T1000 (cell line): ENCODE measurements at places on chromosomes 4 and X.

GRCh38 chrX:23779025-23779424 lies 3.9 kb upstream of the SAT1 start:
- DNase-seq, result no peak

DNA sequence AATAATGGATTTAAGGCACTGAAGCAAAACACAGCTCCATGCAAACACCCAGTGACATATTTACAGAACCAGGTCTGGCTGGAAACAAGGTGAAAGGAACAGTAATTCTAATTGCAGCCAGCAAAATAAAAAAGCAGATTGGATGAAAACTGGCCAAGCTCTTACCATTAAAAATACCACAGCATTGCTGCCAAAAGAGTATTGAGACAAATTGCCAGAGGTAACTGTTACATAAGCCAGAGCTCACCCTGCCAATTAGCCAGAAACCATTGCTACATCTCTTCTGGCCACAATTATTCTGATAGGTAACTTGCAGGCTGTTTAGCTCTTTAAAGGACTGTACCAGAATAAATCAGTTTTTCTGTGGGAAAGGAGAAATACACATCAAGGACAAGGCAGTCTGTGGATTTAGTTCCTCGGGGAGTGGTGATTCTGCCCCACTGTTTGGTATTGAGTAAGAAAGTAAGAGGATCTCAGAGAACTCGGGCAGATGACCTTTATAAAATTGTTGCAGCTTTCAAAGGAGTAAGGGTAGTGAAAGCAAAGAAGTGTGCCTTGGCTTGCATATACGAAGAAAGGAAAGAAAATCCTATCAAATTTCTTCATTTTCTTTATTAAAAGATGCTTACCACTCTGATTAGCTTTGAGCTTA lies 369.5 kb downstream of the PPP3CA start:
- DNase-seq, result no peak

GRCh38 chr4:6196871-6197270 lies 3.5 kb downstream of the JAKMIP1 start:
- DNase-seq, result no peak

DNA sequence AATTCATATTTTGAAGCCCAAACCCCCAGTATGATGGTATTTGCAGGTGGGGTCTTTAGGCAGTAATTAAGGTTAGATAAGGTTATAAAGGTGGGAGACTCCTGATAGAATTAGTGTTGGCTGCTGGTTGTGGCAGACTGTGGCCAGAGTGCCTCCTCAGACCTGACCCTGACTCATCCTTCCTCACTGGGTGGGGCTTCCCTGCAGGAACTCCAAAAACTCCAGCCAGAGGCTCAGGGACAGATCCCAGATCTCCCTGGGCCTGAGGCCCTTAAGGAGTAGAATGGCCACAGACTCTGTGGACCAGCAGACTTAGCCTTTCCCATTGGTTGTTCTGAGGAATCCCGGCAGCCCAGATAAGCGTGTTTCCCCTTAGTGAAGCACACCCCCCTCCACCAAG lies 463.0 kb upstream of the CPEB2 start:
- no peak for DNase-seq

DNA sequence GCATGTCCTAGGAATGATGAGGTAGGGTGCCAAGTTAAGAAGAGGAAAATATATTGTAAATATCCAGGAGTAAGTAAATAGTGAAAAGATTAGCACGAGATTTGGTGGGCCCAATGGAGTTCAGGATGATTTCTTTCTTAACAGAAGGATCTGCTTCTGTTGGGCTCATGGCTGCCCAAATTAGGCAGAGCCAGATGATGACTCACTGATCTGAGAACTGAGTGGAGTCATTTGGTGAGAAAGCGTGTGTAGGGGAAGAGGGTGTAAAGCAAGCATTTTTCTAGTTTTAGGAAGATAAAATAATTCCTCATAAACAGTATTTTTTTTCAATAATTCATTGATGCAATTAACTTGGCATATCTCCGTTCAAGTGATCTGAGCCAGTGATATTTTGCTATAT lies 1.6 kb downstream of the TBX22 start:
- no peak for DNase-seq

- DNase-seq, result no peak
These were observed 8.8 kb upstream of the PIGA start for GRCh38 chrX:15344106-15344505.
